ENCODE measurements at places on chromosomes 11 and 22.

DNA sequence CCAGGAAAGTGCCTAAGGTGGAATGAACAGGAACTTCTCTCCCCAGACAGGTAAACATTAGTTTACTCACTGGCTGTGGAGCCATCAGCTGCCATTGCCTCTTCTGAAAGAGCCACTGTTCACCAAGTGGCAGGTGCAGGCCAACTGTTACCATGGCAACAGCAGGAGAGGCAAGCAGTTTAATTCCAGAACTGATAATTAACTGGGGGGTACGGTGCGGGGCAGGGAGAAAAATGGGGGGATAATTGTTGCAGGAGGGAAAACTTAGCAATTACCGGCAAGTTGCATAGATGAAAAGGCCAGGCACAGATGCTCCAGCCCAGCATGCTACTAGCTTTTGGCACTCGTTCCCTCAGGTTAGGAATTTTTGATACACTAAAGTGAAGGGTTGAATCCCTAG lies 85.1 kb downstream of the TRIM44 start:
- no peak for DNase-seq

- DNase-seq = no peak
Measured at GRCh38 chr11:134658481-134659225, 246.6 kb upstream of the B3GAT1 start.

DNA sequence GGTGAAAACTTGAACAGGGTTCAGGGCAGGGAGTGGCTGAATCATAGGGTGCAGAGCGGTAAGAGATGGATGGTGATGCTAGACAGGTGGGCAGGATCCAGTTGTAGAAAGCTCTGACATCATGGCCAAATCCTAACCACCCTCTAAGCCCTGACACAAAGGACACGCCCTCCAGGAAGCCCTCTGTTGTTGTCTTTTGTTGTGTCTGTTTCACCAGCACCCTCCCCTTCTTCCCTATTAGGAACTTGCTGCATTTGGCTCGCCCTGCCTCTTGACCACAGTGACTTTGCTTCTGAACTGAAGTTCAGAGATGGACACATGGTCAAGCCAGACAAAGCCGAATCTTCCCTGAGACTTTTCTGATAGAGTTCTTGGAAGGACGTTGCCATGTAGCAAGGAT lies 14.2 kb upstream of the APOL6 start:
- no peak for DNase-seq

- DNase-seq = no peak
Measured at GRCh38 chr11:105790840-105791239, 181.0 kb downstream of the GRIA4 start.

All from activated CD8-positive, alpha-beta T cell treated with anti-CD3 and anti-CD28 coated beads for 36 hours (primary cell).